ENCODE measurements at places on chromosomes 1 and 21.

GRCh38 chr1:53766831-53767405 lies 28.0 kb upstream of the GLIS1 start:
- DNase-seq = no peak

DNA sequence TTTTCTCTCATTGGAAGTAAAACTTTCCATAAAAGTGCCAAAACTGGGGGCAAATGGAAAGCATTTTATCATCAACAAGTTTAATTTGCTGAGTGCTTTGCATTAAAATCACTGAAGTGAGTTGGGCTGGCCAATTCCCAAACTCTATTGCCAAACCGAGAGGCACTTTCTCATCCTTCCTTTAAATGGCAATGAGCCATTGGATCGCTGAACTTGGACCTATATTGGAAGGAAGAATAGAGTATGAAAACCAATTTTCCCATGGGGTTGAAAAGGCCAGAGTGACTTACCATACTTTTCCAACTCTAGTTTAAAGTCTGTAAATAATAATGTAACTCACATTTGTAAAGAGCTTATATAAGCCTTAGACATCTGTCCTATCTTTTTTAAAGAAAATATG lies 189.1 kb upstream of the C1orf87 start:
- no peak for DNase-seq

GRCh38 chr1:42759114-42759513 lies 7.7 kb downstream of the P3H1 start:
- DNase-seq = no peak

DNA sequence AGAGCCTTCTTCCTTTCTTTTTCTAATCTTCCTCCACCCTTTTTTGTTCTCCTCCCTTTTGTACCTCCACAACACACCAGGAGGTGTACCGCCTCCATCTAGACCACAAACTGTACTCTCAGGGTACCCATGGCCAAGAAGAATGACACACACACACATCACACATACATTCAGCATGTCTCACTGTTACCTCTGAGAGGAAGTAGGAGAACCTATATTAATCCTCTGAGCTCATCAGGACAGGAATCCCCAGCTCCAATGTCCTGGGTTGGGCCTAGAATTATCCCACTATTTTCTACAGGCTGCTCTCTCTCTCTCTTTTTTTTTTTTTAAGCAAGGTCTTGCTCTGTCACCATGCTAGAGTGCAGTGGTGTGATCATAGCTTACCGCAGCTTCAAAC lies 36.7 kb downstream of the ATP2B4 start:
- no peak for DNase-seq

DNA sequence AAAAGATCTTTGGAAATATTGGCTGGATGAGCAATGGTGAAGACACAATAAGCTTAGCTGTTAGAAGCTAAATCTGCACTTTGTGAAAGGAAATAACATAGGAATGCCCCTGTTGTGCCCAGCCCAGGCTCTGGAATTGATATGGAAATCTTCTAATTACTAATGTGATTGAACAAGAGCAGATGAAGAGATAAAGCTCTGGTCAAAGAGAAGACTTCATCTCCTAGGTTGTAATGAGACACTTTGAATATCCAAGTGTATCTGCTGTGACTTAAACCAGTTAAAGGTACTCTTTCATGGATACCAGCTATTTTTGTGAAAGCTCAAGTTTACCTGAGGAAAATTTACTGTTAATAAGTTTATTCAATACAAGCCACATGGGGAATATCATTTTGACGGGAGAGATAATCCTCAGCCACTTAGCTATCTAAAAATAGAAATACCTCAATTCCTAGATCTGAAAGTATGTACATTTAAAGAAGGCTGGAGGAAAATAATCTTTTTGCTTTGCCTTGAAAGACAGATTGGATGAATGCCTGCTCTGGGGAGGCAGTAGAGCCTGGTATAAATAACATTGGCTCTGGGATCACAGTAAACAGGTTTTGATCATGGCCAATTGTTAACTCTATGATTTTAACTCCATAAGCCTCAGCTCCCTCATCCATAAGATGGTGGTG lies 494.0 kb upstream of the B3GALT2 start:
- DNase-seq = no peak

GRCh38 chr1:221040691-221041285 lies 161.5 kb downstream of the HLX start:
- no peak for DNase-seq

- DNase-seq = no peak
Observed at GRCh38 chr21:15051644-15052458, 12.9 kb downstream of the NRIP1 start.

- DNase-seq = no peak
Observed at GRCh38 chr1:177281901-177282300, 111.1 kb downstream of the BRINP2 start.

- no peak for DNase-seq
Observed at GRCh38 chr1:43522431-43522775, 8.3 kb upstream of the PTPRF start.

DNA sequence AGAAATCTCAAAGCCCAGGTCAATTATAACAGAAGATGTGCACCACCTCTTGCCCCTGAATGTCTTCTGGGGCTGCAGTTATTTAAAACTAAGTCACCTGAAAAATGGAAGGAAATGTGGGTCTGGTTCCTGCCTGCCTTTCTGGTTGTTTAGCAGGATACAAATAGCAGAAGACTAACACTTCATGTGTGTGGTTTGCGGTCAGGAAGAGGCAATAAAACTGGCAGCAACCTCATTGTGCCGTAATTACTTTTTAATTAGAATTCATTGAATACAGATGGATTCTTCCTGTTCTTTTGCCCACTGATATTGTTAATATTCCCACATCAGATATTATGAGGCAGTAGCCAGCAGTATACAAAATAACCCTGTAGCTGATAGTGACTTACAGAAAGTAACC lies 345.7 kb downstream of the ZNF326 start:
- DNase-seq = no peak

- DNase-seq = no peak
Observed at GRCh38 chr1:207280706-207281105, 40.8 kb upstream of the CD55 start.

- no peak for DNase-seq
Observed at GRCh38 chr1:109770331-109771095, 6.8 kb upstream of the EPS8L3 start.

DNA sequence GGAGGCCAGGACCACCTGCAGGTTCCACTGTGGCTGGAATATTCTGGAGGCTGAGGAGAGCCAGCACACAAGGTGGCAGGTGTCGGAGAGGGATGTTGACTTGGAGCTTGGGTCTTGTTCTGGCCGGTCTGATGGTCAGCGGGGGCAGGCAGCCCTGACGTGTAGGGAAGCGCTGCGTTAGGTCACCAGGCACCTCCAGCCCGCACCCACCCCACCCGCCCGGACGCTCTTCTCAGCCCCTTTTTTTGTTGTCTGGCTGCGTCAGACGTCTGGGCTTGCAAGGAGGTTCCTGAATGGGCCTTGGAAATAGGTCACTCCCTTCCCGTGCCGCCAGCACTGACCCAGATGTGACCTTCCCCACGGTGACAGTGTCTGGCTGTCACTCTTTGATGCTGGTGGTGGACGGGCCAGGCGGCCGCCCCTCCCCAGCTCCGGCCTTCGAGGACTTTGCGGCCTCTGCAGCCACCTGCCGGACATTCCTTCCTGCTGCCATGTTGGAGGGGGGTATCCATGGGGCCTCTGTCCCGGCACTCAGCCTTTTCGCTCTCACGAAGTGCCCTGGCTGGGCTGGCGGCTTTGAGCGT lies 30.1 kb downstream of the SPSB1 start:
- DNase-seq = no peak

GRCh38 chr1:60448850-60449249 lies 375.3 kb upstream of the C1orf87 start:
- DNase-seq = no peak

GRCh38 chr1:46181343-46182260 lies 5.3 kb upstream of the P3R3URF start:
- no peak for DNase-seq

- DNase-seq = no peak
Observed at GRCh38 chr1:151585622-151586021, 26.2 kb upstream of the SNX27 start.

- no peak for DNase-seq
Observed at GRCh38 chr1:90488451-90488850, 228.7 kb downstream of the BARHL2 start.

DNA sequence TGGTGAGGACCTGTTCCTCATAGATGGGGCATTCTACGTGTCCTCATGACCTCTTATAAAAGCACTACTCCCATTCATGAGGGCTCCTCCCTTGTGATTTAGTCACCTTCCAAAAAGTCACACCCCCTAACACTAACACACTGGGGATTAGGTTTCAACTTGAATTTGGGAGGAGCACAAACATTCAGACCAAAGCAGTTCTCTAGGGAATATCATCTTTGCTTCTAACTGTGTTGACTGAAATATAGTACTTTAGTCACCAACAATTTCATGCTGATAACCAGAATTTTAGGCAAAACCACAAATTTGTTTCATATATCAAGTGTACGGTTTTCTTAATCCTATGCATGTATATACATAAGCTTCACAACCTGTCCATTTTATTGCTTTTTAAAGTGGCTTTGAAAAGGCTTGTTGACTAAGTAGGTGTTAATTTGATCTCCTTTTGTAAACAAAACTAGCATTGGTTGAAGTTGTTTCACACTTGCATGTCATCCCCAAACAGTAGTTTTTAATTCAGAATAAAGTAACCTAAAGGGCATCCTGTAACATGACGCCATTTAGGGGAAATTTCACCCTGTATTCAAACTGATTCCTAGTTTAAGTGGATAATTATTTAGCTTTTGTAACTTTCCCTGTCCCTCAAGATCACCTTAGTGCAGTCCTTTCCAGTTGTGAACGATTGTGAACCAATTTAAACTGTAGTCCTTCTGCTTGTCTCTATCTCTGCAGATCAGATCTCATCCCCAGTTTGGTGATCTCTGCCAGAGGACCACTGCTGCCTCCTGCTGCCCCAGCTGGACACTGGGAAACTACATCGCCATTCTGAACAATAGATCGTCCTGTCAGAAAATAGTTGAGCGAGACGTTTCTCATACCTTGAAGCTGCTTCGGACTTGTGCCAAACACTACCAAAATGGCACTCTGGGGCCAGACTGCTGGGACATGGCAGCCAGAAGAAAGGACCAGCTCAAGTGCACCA lies 141.1 kb downstream of the TLR5 start:
- no peak for DNase-seq

GRCh38 chr1:204495078-204495753 lies 611 bp upstream of the PIK3C2B start:
- DNase-seq = no peak

DNA sequence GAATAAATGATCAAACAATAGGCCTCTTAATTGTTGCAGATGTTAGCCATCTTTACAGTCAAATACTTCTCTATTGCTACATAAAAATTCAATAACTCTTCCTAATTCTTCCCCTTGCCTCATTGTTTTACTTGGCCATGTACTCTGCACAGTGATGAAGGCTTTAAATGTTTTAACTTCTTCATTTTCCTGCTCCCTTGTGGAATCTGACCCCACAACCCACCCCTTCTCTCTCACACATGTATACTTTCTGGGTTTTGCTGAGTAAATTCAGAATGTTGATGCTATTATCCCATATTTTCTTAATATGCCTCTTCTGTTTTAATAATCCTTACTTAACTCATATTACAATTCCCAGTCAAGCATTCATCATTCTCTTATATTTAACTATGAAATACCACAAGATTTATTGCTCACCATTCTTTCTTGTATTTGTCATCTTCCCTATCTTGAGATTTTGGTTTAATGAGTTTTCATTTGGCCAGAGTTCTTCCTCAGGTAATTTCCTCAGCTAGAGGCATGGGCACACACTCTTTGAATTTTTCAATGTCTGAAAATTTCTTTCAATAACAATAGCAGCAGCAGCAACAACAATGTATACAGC lies 327.8 kb upstream of the USP24 start:
- no peak for DNase-seq

DNA sequence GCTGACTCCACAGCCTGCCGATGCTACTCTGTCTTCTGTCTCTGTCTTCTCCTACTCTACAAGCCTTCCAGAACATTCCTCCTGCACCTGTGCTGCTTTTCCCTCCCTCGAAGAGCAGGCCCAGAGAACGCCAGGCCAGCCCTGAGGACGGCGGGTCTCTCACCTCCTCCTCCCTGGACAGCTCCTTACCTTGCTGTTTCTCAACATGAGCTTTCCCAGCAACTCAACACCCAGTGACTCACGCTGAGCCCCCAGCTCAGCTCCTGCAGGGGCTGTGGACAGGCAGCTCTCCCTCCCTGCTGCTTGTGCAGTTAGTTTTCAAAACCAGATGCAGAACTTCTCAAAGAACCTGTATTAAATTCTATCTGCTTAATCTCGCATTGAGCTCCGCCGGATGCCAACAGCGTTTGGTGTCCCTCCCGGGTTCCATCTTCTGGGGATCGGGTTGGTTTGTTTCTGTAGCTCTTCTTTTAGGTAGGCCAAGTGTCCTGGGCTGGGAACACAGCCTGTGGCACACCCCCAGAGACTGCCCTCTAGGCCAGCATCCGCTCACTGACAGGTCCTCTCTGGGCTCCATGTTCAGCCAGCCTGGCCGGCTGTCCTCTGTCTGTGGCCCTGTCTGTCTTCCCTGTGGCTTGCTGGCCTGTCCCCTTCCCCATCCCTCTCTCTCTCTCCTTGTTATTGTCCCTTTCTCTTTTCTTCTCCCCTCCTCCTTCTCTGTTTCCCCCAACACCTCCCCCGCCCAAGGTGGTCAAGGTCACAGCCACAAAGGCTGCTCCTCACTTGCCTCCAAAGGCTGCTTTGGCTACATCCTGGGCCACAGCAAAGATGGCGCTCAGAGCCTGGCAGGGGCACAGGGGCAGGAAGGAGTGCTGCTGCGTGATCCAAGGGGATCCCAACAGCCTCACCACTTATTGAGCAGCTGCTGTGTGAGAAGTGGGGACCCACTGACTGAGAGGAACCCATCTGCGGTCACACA lies 391.0 kb downstream of the MATN1 start:
- DNase-seq = no peak

DNA sequence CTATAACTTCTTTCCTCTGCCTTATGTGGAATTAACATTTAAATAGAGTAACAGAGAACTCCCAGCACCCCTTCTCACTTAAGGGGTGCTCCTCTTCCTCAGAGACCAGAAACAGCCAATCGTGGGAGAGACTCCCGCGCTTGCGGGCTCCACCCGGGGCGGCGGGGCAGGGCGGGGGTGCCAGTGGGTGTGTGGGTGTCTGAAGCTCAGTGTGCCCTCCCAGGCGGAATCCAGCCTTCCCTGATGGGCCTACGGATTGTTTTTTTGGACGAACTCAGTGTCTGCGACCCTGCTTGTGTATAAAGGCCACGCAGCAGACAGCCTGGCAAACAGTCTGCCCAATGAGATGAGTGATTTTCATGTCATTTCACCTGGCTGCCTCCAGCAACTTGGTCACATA lies 6.2 kb downstream of the RCC2 start:
- no peak for DNase-seq

- no peak for DNase-seq
Observed at GRCh38 chr1:187883356-187883755, 1054.6 kb downstream of the PLA2G4A start.

All from activated T-cell treated with anti-CD3 and anti-CD28 coated beads, Interleukin-2, amount 50 U/mL, for 4 hours (primary cell).